ENCODE measurements at places on chromosomes 7 and 10.

DNA sequence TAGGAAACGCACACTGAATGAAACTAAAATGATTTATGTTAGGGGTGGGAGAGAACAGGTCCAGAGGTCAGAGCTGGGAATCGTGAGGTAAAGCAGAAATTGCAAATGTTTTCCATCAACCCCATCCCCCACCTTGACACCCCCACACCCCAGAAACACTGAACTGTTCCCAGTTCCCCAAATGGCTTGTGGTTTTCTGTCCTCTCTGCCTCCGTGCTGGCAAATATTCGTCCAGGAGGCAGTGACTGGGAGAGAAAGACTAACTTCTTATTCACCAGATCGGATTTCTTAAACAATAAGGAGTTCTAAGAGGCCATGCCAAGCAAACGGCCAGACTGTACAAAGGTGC lies 730 bp upstream of the RASSF4 start:
- DNase-seq, result no peak

- no peak for DNase-seq
These were observed 1.5 kb upstream of the LRRC4 start for GRCh38 chr7:128032605-128033235.

DNA sequence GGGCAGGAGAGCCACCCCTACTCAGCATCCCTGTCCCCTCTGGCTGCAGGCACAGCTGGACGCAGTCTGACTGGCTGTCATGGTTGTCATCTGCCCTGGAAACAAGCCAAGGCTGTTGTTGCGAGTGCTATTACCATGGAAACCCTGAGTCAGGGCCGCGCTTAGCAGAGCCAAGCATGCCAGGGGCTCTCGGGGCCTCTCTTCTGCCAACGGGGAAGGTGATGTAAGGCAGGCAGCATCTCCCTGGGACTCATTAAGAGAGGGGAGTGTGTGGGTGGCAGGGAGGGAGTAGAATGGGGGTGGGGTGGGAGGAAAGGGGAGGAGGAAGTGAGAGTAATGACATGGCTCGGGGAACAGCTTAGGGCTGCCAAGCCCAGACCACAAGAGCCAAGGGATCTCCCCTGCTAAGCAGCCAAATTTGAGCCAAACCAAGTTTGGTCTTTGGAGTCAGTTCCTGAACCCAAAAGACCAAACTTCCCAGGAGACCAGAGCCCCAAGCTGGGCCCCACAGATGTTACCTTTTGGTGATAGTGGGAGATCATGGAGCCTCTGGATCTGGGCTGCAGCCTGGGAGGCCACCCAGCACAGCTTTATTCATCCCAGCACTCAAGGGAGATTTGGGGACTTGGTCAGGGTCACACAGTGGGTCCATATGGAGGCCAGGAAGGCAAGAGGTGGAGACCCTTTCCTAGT lies 67.6 kb downstream of the TMEM130 start:
- DNase-seq, result no peak

DNA sequence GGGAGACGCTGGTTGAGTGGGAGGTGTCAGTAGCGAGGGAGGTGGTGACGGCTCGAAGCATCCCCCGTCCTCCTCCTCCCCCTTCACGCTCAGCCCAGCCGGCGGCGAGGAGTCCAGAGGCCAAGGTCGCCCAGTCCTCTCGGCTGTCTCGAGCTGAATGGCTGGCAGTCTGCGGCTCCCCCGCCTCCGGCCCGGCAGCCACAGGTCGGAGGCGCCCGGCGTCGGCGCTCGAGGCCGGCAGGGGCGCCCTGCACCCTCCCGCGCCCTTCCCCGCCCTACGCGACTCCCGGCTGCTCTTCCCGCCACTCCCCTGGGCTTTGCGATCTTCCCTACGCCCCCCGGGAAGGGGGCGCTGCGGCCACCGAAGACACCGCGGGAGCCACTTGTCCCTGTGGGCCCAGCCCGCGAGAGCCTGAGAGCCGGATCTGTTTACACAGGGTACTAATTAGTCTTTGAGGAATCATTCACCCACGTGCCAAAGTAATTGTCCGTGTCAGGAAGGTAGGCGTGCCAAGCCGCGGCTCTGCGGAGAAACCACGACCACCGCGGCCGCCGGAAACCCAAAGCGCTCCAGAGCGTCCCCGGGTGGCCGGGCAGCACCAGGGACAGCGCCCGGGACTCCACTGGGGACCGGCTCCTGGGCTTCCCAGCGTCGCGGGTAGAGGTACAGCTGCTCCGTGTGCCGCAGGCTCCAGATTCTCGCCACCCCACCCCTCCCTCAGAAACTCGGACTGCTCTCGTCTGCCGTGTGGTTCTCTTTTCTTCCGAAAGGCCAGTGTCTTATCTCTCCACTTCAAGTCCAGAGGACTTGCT lies at the start of gene NXPH1:
Gene NXPH1, plus strand, starts transcription at position 133 of the 813 bp plus-strand sequence.
- DNase-seq, result no peak

DNA sequence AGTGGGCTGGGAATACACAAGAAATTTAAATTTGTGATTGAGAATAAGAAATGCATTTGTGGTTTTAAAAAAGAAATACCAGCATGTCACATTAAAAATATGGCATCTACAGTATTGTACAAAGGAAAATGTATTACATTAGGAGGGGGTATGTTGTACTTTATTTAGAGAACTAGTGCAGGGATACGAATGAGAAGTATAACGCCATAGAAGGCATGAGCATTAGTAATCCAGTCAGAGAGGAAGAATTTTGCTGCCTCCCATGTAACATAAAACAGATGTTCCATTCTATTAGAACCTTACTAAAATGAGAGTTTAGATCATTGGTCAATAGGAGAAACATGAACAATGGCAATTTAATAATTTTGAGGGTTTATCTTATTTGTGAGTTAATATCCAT lies 182.2 kb downstream of the ADK start:
- DNase-seq, result peak; percentile 46

DNA sequence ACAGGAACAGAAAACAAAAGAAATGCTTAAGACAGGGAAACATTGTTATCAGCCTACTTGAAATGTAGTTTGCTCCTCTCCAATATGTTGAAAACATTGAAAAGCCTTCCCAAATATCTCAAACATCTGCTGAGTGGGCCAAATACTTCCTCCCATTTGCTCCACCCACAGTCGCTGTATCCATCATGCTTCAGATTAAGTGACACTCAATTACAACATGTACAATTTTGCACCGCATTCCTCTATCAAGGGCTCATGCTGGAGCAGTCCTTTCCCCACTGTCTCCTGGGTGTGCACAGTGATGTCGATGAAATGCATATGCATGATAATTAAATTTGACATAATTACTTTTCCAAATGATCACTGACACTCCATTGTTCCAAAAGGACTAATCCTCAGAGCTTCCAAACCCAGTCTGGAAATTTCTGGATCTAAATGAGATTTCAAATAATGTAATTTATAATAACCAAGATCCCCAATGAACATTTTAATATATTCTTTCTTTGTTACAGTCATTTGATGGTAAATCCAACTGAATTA lies 604.6 kb downstream of the GRID1 start:
- no peak for DNase-seq

DNA sequence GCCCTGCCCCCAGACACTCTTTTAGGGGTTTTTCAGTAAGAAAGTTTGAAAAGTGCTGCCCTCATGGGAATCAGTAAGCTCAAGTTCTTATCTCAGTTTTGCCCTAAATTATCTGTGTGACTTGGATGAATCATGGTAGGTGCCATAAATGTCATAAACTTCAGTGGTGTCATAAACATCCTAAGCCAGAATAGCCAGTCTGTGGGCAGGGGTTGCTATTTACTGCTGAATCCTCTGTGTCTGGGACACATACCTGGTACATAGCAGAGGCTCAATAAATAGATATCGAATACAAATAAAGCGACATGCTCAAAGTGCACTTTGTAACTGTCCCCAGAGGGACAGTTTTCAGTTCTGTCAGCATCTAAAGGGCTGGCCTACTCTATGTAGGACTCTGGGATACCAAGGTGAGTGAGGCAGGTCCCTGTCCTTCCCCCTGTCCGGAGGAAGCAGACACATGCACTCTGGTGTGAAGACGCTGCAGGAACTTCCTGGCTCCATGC lies 502.1 kb downstream of the RPS24 start:
- DNase-seq, result no peak

DNA sequence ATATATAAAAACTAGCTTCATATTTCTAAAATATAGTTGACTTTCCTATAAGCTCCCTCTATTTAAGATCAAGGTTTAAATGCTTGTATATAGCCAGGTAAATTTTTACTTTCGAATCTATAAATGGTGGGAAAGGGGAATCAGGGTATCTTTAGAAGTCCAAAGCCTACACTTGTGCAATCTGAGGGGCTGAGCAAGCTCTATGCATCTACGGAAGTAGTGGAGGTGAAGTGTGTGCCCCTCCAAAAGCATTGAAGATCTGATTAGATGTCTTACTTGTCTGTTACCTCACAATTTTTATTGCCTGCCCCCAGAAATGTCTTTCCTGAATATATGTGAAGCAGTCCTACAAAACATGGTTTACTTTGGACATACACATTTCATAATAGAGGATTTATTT lies 1.6 kb downstream of the AKAP9 start:
- no peak for DNase-seq

DNA sequence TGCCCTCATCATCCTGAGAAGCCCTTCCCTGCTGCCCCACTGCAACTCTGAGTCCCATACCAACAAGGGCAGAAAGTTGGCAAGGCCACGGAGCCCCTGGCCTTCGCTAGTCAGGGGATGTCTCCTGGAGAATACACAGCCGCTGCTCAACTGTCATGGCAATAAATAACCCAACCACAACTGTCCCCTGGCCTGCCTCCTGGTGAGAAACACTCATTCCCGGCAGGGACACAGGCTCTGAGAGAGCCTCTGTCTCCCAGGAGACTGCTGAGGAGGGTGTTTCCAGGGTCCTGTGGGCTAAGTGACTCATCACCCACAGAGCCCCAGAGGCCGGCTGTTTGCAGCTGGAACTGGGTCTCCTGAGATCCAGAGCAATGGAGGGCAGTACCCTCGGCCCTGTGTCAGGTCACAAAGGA lies 354.1 kb downstream of the TNS3 start:
- DNase-seq, result peak; percentile 14

GRCh38 chr7:47508389-47509380 lies 73.2 kb downstream of the TNS3 start:
- DNase-seq, result no peak

GRCh38 chr10:15420858-15421257 lies 49.8 kb upstream of the FAM171A1 start:
- no peak for DNase-seq

DNA sequence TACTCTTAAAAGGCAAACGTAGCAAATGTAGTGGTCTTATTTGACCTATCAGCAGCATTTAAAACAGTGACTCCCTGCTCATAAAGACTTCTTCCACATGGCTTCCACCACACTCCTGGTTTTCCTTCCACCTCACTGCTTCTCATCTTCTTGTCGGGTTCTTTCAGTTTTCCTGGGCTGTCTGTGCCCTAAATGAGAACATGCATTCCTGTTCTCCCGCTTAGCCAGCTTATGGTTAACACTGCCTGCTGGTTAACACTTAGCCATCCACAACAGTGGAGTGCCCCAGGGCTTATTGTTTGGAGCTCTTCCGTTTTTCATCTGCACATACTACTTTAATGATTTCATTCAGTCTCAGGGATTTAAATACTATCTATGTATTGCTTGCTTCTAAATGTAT lies 34.3 kb upstream of the EXOC6 start:
- no peak for DNase-seq

DNA sequence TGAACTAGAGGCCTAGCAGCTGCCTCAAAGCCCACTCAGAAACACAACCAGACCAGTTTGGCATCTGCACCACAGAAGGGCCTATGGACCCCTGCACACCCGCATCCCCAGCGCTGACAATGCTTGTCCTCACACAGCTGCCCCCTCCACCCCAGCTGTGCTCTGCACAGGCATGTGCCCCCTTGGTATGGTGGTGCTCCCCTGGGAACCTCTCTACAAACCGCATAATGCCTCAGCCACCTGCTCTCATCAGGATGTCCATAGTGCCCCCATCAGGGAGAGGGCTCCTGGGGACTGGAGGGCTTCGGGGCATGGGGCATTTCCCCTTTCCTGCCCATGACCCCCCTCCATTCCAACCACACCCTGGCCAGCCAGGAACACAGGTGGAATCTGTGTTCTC lies 347.5 kb downstream of the GRID1 start:
- no peak for DNase-seq

DNA sequence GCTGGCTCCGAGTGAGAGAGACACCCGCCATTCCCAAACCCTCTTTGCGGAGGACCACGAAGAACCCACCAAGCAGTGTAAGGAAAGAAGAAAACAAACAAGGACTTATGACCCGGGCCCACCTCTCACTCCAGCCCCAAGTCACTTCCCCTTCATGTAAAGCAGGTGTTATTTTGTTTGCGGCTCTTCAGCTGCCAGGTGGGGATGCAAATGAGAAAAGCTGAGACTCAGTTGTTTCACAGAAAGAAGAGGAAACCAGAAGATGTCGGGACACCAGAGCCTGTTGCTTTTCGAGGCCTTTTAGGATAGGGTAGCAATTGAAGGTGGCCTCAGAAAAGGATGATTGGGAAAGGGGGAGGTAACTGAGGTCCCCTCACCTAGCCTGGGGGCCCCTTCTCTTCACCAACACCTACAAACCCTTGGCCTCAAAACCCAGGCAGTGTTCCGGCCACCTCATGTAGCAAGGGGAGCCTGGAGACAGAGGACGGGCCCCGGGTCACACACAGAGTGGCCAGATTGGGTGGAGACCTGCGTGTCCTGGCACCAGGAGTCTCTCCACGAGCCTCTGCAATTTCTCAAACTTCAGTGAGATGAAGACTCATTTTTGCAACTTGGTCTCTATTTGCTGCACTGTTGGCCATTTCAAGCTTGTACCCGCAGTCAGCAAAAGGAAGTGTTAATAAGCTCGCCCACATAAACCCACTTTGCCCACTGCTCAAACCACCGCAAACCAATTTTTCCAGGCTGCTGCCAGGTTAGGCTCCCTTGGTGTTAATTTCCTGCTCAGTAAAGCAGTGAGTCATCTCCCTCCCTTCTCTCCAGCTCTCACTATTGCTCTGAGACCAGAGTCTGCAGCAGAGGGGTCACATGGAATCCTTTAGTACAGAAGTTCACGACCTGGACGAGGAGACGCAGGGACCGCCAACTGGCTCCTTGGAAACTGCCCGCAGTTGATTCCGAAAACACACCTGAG lies 45.5 kb downstream of the AOC1 start:
- no peak for DNase-seq

DNA sequence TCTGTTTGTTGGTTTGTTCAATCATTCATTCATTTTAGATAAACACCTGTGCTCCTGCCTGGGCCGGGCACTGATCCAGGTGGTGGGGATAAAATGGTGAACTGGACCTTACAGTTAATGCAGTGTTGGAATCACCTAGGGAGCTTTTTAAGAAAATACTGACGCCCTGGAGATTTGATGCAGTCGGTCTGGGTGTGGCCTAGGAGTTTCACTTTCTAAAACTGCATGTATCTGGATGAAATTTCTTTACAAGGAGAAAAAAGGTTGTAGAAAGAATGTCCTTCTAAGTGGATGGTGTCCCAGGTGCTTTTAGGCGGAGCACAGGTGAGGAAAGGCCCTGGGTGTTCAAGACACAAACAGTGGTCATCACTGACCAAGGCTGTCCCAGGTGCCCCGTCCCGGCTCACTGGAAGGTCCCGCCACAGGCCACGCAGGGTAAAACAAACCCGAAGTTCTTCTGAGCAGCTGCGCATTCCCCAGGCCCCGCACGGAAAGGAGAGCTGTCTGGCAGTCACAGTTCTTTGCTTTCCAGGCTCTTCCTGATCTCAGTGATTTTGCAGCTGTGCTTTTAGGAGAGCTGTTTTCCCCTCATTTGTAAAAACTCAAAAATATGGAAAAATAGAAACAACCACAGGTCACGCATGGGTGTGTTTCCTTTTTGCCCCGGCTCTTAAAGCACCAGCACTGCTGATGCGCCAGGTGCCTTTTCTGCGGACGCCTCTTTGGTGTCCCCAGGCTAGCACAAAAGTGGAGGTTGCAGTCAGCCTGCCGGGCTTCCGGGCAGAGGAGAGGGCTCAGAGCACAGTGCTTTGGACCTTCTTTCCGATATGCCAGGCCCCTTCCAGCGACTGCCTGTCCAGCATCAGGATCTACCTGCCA lies 161.9 kb downstream of the GRK5 start:
- no peak for DNase-seq
